ENCODE measurements at places on chromosomes 11 and 22.

GRCh38 chr11:1035577-1036283 lies 788 bp downstream of the MUC6 start:
- DNase-seq, result no peak

DNA sequence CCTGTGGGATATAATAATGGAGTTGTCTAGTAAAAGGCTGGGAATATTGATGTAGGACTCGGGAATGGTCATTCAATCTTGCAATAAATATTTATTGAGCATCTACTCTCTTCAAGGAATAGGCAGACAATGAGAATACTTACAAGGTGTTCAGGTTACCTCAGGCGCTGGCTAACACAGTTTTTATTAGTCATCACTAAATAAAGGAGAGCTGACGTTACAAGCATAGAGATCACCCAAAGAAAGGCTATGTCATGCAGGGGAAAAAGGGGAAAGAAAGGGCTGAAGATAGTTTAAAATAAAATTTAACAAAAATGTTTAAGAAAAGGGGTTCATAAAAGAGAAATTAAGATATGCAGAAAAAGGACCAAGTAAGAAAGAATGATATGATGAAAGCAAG lies 15.8 kb upstream of the CTSC start:
- no peak for DNase-seq

DNA sequence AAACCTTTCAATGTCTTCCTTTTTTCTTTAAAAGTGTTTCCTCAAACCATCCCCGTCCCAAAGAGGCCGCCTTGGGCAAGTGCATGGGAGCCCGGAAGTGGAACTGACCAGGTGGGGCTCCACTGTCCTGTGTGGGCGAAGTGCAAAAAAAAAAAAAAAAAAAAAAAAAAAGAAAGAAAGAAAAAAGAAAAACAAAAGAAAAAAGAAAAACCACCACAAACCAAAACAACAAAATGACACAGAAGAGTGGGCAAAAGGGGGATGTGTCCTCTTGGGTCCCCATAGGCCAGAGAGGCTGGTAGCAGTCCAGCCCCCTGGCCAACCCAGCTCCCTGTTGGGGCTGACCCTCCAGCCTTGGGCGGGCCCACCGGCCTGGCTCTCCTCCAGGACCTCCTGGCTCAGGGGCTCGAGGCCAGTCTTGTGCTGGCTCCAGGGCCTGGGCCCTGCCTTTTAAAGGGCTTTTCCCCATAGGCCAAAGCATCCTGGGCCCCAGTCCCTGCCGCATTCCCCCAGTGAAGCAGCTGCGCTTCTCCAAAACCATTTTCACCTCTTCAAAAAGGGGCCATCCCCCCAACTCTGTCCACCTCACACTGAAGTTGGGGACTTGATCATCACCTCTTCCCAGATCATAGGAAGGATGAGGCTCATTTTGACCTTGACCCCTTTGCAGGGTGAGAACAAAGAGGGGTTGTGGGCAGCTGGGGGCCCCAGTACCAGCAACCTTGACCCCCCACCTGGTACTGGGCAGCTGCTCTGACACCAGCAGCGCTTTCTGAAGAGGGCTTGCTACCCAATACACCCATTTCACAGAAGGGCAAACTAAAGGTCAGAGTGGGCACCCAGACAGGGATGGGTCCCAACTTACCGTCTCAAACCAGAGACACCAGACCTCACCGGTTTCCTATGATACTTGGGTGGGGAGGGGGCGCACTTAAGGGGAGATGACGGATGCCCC lies 9.4 kb downstream of the CBX6 start:
- peak; percentile 20 for DNase-seq

DNA sequence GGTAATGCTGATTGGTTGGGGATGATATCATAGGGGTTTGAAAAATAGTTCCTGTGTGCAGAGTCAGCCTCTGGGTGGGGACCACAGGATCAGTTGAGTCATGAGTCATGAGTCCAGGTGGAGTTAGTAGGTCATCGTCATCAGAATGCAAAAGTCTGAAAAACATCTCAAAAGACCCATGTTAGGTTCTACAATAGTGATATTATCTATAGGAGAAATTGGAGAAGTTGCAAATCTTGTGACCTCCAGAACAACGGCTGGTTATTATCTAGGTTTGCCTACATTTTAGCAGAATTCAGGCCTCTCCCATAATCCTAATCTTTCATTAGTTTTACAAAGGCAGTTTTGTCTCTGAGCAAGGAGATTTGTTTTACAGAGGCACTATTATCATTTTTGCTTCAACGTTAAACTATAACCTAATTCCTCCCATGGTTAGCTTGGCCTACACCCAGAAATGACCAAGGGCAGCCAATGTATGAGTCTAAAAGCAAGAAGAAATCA lies 38.9 kb downstream of the MS4A2 start:
- DNase-seq, result no peak

DNA sequence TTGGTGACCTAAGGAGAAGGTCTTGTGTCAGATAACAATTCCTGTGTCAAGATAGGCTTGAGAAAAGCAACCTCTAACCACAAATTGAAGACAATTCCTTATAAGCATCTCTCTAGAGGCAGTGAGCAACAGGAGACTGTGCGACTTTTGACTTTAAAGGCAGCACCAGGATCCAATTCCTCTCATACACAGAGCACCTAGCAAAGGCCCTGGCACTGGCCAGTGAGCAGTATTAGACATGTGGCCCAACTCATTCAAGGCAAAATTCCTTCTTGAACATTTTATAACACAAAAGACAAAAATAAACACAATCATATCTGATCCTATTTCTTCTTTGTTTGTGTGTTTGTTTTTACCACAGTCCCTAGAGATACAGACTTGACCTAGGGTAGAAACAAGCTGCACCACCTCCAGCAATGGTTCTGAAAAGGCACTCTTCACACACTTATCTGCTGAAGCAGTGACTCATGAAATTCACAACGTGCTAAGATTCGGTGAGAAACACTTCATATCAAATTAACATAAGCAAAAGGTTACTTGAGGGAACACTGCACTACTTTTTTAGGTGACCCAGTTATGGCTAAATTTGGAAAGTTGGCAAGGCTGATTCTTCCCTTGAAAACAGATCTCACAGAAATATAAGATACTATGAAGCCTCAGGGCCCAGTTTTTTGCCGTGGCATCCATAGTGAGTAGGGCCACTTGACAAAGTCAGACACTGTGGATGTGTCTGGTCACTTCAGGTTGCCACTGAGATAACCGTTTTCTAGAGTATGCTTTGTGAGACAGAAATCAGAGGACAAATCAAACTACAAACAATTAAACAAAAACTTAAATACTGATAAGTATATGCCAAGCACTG lies 1018.9 kb downstream of the DLG2 start:
- no peak for DNase-seq

DNA sequence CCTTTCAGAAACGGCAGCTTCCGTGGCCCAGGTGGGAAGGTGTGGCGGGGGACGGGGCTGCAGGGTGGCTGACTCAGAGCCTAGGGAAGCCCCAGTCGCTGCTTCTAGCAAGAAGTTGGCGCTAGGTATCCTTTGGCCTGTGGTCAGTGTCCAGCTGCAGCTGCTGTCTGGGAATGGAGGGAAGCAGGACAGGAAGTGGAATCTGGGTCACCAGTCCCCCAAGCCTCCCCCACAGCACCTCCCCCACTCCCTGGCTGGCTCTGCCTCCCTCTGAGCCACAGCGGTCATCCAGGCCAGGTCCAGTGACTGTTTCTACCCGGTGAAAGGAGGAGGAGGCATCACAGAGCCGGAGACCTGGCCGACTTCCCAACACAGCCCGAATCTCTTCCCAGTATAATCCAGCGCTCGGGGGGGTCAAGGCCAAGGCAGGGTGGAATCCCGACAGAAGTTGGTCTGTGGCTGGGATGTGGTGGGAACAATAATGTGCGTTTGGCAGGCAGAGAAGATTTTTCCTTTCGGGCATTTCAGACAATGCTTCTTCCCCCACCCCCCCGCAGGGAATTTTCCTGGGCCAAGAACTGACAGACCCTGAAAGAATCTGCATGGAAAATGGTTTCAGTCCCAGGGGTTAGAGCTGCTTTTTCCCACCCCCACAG lies 45.1 kb downstream of the C11orf96 start:
- peak; percentile 96 for DNase-seq

DNA sequence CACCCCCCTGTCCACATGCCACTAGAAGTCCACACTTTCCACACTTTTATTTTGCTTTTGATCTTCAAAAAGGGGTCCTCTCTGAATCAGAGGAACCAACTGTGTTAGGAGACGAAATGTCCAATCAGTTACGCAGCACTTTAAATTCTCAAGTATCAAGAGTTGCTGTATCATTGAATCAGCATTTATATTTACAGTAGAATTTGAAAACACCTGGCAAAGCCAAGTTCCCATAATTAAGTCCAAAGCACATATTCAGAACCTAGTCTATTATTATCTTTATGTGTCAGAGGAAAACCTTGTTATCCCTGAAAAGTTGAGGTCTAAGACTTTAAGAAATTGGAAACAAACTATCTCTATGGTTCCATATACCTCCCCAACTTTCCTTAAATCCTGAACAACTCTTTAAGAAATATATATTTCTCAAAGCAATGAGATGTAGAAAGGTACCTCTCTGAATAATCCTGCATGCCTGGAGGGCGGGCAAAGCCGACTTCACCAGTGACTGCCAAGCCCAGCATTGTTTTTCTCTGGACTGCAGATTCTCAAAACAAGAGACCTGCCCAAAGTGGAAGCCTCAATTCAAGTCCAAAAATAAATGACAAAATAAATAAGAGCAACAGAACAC lies 75.9 kb upstream of the ARFGAP3 start:
- DNase-seq, result peak; percentile 50

- no peak for DNase-seq
These were observed 766 bp downstream of the APOL2 start for GRCh38 chr22:36238373-36239149.

GRCh38 chr11:115990004-115990447 lies 485.8 kb upstream of the CADM1 start:
- DNase-seq, result no peak

GRCh38 chr22:38793721-38794466 lies at the start of gene DNAL4:
DNAL4 (minus strand) TSS chr22:38794143; CDS start chr22:38782731, 11,412 bp downstream.
- peak; percentile 98 for DNase-seq

GRCh38 chr11:35529971-35530495 lies 4.6 kb upstream of the PAMR1 start:
- peak; percentile 97 for DNase-seq

- DNase-seq, result no peak
These were observed 321.1 kb upstream of the PLET1 start for GRCh38 chr11:112581747-112582146.

DNA sequence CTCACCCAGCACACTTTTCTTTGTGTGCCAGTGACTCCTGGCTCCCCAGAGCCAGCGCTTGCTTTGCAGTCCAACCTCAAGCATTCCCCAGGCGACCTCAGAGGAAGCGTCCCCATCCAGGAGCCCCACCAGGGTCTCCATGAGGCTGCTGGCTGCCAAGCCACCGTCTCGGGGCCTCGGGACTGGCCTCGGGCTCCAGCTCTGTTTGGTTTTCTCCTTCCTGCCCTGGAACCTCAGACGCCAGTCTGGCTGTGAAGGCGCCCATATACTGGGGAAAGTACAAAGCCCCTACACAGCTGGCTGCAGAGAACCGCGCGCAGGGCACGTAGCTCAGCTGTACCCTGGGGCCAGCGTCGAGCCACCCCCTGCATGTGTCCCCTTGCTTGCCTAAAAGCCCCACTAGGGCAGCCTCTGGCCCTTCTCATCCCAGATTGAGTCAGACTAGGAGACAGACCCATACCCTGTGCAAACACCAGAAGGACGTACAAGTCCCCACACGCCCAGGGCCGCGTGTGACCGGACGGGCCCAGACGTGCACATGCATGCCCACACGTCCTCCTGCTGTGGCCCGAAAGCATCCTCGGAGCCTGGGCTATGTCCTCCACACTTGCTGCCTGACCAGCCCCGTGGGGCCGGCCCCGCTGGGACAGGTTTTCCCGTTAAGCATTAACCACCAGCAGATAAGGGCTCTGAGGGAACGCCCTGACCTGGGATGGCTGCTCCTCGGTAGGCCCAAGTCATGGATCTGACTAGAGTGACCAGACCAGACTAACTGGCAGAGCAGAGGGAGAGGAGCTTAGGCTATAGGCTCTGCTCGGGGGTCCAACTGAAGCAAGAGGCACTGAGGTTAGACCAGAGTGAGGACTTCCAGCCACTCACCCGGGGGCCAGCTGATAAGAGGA lies 4.2 kb upstream of the SYT8 start:
- DNase-seq, result peak; percentile 3

DNA sequence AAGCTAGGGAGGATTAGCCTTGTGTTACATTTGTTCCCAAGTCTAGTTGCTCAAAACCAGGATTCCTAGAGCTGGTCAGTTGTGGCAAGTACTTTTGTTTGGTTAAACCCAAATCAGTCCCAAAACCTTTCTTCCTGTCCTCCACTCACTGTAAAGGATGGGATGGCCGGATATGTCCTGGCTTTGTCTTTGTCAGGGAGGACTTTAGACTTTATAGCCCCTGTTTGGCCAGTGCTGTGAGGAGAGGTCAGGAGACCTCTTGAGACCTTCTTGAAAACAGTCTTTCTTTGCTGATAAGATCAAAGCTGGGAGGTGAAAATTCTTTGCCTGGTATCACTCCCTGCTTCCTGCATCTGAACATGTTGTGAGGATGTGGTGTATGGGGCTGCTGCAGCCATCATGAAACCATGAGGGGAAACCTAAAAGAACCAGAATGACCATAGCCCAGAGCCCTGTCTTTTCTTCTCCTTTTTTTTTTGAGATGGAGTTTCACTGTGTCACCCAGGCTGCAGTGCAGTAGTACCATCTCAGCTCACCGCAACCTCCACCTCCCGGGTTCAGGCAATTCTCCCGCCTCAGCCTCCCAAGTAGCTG lies 43.6 kb upstream of the FTH1 start:
- DNase-seq, result no peak

DNA sequence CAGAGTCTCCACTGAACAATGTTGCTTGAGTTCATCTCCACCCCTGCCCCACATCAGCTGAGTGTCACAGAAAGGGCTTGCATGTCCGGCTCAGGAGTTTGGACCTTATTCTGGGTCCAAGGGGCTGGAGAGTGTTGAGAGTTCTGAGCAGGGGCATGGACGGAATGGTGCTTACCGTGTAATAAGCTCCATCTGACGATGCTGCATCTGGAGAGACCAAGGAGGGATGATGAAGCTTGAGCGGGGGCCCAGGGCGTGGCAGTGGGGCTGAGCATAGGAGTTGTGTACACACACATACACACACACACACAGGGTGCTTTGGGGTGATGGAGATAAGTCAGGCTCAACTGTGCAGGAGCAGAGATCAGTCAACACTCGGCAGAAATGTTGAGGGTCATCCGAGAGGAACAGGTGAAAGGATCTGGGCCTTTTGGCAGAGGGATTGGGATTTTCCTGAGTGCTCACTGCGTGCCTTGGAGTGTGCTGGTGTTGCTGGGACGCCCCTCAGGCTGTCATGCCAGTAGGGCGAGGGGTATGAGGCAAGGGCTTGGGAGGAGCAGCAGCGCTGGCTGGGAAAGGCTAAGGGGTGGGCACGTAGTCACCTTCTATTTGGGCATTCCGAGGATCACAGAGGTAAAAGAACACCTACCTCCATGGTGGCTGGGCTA lies 2.3 kb downstream of the USP35 start:
- no peak for DNase-seq

DNA sequence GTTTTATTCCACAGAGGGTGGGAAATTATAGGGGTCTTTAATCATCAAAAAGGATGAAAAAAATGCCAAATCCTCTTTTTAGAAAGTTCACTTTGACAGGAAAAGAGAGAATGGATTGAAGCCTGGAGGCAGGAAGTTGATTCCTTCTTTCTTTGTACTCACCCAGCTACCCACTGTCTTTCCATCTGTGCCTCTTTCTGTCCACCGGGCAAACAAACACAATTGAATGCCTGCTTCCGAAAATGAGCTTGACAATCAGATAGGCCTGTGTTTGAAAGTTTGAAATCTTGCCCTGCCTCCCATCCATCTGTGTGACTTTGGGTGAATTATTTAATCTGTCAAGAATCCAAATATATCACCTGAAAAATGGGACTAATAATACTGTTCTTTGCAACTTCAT lies 81.1 kb downstream of the SCN3B start:
- no peak for DNase-seq

GRCh38 chr11:65862941-65863888 lies 3.0 kb downstream of the MUS81 start:
- no peak for DNase-seq
